ENCODE measurements at places on chromosomes 11 and 22. TPM values are rescaled to one million over a fixed set of nuclear protein-coding genes. Genes with fewer than 3 reads are reported as not detected.
A peak's percentile ranks its signal among the peaks of the same experiment; 100 is the strongest.

Gene LRRC10B
- under 0.01 TPM for total RNA-seq

Gene MUC15
- total RNA-seq, result 7.3 TPM

Gene AQP11
- 0.26 TPM for total RNA-seq

Gene LRRC4C
- not detected for total RNA-seq

Gene VEGFB
- total RNA-seq, result 6.7 TPM

DNA sequence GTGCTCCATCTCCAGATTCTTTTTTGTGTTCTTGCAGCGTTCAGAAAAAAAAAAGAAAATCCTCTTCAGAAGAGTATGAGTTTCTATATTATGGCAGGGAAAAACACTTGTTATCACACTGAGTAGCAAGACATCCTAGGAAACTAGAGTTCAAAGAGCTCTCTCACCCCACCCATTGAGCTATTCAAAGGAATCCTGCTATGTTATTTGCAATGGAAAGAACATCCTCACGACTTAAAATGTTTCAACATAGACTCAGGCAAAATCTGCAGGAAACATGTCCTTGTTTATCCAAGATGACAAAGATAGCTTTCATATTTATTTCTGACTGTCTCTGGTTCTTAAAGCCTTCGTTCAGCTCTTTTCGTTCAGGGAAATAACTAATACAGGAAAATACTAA, 331.6 kb upstream of the ANO5 start:
- DNase-seq, result no peak

- no peak for DNase-seq
These were observed 56.9 kb downstream of the ME3 start for GRCh38 chr11:86615487-86615886.

DNA sequence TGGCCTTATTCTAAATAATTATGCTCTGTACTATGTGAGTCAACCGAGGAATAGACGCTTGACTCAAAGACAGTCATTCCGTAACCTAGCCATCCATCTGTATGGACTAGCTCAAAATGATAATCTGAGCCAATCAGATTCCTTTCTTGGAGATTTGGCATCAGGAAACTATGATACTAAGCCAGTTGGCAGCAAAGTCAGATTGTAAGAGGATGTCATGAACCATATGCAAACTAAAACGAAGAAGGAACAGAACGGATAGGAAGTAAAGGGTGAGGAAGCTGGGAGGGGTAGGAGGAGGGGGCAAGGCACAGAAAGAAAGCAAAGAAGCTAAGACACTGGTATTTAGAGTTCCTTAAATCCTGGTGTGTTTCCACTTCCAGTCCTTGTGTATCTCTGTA, 10.7 kb upstream of the SESN3 start:
- peak; percentile 29 for DNase-seq

DNA sequence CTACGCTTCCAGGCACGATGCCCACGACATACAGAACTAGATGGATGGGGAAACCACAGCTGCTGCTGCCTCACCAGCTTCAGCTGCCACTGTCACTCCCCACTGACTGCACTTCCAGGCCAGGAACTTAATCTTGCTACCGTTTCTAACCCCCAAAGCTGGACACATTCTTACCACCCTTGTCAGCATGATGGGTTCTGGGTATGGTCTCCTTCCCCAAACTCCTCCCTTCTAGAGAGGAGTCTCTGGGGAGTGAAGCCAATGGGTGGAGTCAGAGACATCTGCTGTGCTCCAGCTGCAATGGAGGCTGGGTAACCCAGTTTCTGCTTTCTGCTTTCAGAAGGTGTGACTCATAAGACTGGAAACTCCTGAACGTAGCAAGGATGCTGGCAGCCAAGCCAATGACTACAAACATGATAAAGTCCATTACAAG, 87.0 kb upstream of the THY1 start:
- DNase-seq, result peak; percentile 81

DNA sequence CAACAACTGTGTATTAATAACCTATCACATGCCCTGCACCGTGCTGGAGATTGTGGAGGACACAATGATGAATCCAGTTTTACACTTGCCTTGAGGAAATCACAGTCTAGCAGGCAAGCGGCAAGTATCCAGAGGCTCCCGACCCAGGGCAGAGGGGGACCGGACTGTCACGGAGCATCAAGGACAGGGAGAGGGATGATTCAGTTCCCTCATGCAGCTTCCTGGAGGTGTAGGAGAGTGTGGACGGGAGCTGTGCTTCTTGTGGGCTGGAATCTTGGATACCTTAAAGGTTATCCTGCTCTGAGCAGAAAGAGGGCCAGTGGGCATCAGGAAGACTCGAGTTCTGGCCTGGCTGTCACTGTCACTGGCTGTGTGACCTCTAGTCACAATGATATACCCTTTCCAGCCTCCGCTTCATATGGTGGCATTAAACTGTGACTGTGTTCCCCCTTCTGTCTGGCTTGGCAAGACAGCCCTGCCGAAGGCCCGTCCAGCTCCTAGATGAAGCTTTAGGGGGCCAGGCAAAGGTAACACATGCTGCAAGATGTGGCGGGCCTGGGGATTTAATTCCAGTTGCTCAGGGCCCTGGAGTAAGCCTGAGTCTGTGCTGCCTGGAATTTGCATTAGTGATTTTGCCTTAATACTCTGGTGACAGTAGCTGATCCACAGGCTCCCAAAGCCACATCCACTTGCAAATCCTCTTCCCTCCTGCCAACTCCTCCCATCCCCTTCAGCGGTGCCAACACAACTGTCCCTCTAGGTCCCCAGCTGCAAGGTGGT, 162.8 kb downstream of the DSCAML1 start:
- DNase-seq, result no peak

DNA sequence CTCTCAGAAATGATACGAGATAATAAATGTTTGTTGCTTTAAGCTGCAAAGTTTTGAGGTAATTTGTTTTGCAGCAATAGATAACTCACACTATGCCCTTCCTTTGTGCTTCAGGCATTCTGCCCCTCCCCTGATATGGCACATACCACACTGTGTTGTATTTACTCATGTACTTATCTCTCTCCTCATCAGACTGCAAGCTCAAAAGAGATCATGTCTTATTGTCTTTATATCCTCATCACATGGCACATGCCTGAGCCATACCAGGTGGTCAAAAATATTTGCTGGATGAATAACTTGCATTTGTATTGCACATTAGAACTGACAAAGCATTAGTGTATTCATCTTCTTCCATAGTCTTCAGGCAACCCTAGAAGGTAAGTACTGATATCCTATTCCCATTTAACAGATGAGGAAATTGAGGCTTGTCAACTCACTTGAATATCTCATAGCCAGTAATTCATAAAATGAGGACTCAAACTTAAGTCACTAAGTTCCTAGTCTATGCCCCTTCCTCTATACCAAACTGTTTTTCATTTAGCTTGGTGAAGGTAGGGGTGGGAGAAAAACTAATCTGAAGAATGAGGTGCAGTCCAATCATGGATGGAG, 83.9 kb upstream of the EED start:
- peak; percentile 90 for DNase-seq

- no peak for DNase-seq
These were observed 43.4 kb upstream of the RAB1B start for GRCh38 chr11:66225066-66225465.

GRCh38 chr11:27839226-27839913, 139.1 kb upstream of the BDNF start:
- peak; percentile 37 for DNase-seq

- no peak for DNase-seq
These were observed 3.3 kb upstream of the SCN4B start for GRCh38 chr11:118155776-118156530.

GRCh38 chr11:120911943-120912342, 112.0 kb upstream of the TBCEL start:
- DNase-seq, result peak; percentile 13

DNA sequence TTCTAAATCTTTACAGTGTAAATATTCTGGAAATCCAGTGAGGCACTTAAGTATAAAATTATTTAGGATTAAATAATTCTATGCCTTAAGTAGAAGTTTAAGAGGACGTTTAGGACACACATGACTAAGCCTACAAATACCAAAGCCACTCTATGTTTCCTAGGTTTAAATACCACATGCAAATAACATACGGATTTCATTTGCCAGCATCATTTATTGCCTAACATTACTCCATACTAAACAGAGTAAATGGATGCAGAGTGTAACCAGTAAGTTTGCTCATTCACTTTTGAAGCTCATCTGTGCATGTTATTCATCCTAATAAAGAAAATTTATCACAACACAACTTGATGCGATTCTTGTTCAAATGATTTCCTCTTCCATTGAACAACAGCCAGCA, 4.1 kb downstream of the BDNF start:
- DNase-seq, result no peak

DNA sequence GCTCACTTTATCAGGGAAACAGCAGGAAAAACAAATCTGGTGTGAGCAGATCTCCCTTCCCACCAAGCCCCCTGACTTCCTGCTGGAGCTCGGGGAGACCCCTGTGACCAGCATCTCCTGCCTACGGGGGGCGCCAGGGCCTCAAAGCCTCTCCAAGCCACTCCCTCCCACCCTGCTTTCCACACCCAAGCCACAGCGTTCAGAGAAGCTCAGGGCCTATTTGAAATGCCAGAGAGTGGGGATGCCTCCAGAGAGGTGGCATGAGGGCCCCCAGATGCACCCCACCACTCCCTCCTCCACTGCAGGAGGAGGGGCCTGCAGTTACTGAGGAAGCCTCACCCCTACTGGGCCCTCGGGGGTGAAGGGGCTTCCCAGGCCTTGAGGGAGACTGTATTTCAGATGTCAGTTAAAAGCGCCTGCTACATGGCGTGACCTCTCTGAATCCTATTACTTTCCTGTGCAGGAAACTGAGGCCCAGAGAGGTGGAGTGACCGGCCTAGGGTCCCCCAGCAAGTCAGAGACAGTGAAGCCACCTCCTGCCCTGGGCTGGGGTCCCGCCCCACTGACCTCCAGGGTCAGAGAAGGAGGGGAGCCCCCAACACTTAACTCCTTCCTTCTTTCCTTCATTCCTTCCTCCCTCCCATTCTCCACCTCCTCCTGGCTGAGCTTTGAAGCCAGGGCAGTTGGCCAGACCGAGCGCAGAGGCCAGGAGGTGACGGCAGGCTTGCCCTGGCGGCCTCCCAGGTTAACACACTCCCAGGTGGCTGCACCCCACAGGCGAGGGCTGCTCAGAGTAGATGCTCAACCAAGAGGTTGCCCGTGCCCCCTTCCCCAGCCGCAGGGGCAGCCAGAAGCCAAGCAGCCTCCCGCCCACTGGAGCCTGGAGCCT, 6.0 kb upstream of the CDKN1C start:
- no peak for DNase-seq

GRCh38 chr11:99968336-99968735, 718.8 kb upstream of the ARHGAP42 start:
- DNase-seq, result no peak

DNA sequence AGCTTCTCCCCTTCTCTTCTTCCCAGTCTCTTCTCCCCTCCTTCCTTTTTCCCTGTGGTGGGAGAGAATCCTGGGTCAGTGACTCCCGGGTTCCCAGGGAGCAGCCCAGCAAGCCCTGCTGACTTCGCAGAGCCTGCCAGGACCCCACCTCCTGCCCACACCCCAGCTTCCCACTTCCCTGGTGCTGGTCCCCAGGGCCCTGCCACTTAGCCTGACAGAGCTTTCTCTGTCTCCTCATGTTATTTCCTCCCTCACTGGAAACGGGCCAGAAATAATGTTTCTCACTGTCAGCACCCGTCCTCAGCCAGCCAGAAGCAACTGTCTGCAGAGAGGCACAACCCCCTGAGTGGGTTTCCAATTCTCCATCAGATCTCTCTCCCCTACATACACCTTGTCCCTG, 27.1 kb downstream of the C11orf96 start:
- no peak for DNase-seq

DNA sequence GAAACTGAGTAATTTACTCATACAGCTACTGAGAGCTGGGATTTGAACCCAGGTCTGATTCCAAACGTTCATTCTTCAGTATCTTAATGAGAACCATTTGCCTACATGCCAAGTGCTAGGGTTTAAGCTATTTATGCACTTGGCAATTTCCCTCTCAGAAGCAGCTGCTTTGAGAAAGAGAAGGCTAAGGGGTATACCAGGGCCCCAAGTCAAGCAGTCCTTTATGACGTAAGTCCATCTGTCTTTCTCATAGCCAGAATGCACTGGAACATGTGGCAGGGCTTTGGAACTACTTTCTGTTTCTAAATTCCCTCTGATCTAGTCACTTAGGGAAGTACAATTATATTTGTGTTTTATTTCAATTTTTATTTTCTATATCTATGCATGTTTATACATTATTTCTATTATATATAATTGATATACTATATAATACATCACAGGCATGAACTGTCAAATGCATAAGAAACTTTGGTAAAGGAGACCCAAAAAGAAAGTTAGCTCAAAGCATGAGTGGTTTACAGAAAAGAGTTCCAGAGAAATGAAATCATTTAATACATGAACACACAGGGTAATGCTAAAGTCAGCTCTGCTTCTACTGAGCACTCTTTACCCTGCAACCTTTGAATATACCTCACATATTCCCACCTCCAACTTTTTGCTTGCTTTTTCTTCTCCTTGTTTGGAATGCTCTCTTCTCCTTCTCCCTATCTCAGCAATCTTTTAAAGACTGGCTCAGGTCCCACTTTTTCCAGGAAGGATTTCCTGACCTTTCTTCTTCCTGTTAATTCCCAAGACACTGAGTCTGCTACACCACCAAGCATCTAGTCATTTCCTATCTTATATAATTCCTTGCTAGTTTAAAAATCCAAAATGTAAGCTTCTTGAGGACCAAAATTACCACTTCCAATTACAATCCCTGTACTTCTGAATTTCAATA, 80.5 kb upstream of the GDPD4 start:
- DNase-seq, result no peak

DNA sequence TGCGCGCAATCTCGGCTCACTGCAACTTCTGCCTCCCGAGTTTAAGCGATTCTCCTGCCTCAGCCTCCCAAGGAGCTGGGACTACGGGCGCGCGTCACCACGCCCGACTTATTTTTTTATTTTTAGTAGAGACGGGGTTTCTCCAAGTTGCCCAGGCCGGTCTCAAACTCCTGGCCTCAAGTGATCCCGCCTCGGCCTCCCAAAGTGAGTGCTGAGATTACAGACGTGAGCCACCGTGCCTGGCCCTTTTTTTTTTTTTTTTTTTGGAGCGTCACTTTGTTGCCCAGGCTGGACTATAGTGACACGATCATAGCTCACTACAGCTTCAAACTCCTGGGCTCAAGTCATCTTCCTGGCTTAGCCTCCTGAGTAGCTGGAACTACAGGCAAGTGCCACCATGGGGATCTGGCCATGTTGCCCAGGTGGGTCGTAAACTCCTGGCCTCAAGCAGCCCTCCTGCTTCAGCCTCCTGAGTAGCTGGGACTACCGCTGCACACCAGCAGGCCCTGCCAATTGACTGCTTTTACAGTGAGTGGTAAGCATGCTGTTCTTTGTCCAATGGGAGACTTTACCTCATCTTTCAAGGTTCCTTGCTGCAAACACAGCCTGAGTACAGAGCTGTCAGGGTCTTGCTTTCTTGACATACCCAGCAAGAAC, 600 bp upstream of the CENPM start:
- DNase-seq, result no peak

GRCh38 chr11:7486781-7487140, 1.5 kb downstream of the OLFML1 start:
- DNase-seq, result no peak

GRCh38 chr11:125111001-125111342, 454 bp downstream of the TMEM218 start:
- DNase-seq, result peak; percentile 46

All from bronchial epithelial cell (primary cell).